ENCODE measurements at places on chromosomes 12 and 14. TPM values are rescaled to one million over a fixed set of nuclear protein-coding genes. Genes with fewer than 3 reads are reported as not detected.
A peak's percentile ranks its signal among the peaks of the same experiment; 100 is the strongest.

Gene TBX5
- total RNA-seq, result not detected

Gene CMA1
- total RNA-seq, result not detected

DNA sequence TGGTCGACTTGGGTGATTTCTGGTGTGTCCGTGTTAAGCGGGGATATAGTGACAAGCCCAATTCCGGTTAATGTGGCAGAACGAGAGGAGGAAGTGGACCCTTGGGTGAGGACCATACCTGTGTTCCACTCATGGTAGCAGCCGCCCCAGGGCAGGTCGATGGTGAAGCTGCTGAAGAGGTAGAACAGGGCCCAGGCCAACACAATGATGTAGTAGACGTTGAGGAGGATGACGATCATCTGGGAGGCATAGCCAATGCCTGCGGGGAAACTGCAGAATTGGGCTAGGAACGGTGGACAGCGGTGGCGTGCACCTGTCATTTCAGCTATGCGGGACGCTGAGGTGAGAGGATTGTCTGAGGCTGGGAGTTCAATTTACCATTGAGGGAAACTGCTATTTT is 20.1 kb downstream of the SLC6A13 start:
- no peak for DNase-seq

GRCh38 chr14:75170772-75171171 is 5.6 kb downstream of the TMED10 start:
- no peak for DNase-seq

DNA sequence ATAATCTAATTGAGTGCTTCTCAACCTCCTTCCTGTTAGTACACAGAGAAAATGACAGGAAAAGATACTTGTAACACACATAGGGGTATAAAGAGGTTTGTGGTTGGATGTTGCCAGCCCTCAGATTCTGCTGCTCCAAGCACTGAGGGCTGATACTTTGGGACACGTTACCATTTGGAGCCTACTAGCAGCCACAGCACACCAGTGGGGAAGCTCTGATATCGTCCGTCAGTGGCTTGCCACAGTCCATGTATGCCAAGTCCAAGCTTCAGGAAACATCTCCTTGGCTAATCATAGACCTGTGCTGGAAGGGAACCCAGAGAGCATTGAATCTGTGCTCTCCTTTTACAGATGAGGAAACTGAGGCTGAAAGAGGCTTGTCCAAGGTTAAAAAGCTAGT is 22.3 kb downstream of the B4GALNT3 start:
- no peak for DNase-seq

Gene RNASE7
- total RNA-seq, result not detected

GRCh38 chr12:6551063-6551461 is 4.8 kb downstream of the IFFO1 start:
- DNase-seq, result peak; percentile 24

- DNase-seq, result no peak
Observed at GRCh38 chr14:26932606-26933005, 334.8 kb upstream of the NOVA1 start.

- no peak for DNase-seq
Observed at GRCh38 chr12:104782296-104782695, 175.8 kb downstream of the SLC41A2 start.

DNA sequence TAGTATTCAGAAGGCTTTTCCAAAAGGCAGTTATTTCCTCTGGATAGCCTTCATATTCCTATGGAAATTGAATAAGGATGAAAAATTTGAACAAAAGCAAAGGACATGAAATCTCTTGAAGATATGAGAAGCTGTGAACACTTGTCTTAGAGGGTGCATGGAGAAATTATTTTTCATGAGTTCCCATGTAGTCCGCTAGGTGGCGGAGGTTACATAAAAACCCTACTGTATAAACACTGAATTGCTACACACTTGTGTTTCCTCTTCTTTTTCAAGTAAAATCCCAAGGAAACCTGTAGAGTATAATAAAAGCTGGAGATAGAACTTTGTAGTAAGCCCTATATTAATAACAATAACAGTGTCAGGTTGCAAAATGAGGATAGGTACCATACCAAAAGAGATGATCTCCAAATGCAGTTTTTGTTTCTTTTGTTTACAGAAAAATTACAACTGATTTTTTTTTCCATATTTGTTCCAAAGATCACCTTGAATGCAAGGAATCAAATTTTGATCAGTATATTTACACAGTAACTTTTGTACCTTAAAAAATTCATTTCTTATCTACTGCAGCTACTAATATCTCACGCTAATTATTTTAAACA is 37.8 kb upstream of the OR4E1 start:
- DNase-seq, result peak; percentile 26

DNA sequence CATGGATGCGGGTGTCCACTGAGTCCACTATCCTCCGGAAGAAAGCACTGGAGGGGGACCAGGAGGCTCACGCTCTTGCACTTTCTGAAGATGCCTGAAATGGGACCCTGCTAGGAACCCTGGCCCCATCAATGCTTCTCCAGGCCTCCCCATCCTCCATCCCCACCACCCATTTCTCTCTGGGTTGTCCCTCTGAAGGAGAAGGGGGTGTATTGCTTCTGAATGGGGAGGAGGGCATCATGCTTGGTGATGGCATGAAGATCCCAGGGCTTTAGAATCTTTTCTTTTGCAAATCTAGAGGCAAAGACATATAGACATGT is 681 bp upstream of the JPH4 start:
- DNase-seq, result peak; percentile 43
